ENCODE measurements at places on chromosomes 5 and 9.

DNA sequence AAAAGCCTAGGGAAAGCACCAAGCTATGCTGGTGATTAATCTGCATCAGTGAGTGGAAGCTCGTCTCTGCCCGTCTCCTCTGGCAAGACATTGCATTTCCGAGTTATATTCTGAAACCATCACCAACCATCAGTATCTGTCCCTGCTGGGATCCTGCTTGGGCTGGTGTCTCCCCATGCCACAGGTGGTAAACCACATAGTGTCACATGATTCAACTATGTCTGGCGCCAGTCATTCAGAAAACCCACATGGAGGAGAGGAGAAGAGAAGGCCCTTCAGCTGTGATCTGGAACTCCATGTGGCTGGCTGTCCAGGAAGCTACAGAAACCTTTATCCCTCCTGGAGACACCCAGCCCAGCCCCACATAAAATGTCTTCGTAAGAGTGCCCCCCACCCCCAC lies 4.8 kb downstream of the IL9 start:
- DNase-seq: peak; percentile 73

GRCh38 chr9:125329978-125330377 lies 68.4 kb downstream of the GAPVD1 start:
- DNase-seq: no peak

DNA sequence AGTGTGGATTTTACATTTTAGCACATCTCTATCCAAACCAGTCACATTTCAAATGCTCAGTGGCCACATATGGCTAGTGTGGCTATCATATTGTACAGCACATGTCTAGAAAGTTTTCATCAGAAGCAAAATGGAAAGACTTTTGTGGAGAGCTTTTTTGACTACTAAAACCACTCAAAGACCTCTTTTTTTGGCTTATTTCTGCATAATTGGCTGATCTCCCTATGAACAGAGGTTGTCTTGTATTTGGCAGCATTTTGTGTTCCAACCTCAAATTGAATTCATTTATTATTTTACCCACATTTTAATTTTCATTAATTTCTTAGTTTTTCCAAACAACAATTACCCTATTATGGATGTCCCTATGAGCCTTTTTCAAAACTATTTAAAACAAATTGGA lies 395.7 kb downstream of the TLE1 start:
- DNase-seq: no peak

DNA sequence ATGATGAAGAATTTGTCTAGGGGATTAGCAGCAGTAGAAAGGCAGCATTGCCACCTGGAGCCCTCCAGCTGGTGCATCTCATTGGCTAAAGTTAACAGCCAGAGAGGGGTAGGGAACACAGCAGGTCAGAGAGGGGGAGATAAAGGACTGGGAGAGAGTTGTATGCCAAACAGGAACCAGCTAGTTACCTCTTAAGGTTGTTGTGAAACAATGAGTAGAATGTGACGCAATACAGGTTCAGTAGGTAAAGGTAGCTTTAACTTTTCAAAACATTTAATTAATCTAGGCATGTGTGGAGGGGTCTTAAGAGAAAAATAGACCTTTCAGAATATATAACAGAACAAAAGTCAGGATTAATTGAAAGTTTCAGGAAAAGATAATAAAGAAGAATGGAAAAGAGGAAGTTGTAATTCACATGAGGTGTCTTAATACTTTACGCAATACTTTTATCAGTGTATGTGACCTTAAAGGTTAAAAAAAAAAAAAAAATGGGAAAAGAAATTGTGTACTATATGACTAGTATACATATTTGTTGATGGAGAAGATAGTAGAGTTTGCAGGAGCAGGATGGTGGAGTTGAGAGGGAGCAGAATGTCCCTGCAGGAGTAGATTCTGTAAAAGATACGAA lies 14.3 kb downstream of the FBXO38 start:
- no peak for DNase-seq

- no peak for DNase-seq
Observed at GRCh38 chr9:107222020-107222522, 61.0 kb upstream of the RAD23B start.

DNA sequence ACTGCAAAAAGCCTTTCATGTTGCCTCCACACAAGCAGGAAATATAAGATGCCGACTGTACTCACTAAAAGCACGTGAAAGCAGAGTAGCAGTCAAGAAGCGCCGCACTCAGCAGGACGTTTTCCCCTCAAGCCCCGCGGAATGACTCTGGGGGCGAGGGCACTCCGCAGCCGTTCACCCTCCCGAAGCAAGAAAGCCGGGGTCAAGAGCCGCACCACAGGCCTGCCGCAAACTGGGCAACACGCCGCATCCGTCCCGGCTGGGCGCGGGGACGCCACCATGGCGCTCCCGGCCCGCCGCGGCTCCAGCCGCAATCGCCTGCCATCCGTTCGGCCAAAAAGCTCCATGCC lies 364 bp downstream of the RPS6 start:
- peak; percentile 28 for DNase-seq

DNA sequence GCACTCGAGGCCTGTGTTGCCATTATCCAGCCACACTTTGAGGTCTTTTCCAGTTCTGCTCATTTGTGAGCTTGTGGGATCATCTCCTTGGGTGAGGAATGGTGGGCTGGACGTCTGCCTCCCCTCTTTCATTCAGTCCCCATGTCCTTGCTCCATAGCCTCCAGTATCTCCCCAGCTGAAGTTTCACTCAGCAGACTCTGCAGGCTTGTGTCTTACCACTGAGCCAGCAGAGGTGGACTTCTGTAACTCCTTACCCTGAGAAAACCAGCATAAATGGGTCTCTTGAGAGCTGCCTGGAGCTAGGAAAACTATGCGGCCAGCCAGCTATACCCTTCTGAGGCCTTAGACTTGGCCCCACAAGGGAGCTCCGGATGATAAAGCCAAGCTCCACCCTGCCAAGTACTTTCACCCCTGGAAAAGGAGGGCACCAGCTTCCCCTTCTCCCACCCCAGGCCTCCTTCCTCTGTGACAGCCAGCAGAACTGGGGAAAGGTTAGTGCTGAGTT lies 12.2 kb downstream of the IRF1 start:
- no peak for DNase-seq

GRCh38 chr9:2303056-2303455 lies 287.9 kb downstream of the SMARCA2 start:
- no peak for DNase-seq

All from stimulated activated CD4-positive, alpha-beta T cell treated with anti-CD3 and anti-CD28 coated beads, Interleukin-1b, Interleukin-23, amount 100 ng/mL, for 48 hours (primary cell).